Activated naive CD8-positive, alpha-beta T cell treated with anti-CD3 and anti-CD28 coated beads, Interleukin-2, amount 10 ng/mL, durations not matched to agents 7 days and 5 days (primary cell): ENCODE measurements at places on chromosomes 2 and 18. TPM values are rescaled to one million over a fixed set of nuclear protein-coding genes. Genes with fewer than 3 reads are reported as not detected.

DNA sequence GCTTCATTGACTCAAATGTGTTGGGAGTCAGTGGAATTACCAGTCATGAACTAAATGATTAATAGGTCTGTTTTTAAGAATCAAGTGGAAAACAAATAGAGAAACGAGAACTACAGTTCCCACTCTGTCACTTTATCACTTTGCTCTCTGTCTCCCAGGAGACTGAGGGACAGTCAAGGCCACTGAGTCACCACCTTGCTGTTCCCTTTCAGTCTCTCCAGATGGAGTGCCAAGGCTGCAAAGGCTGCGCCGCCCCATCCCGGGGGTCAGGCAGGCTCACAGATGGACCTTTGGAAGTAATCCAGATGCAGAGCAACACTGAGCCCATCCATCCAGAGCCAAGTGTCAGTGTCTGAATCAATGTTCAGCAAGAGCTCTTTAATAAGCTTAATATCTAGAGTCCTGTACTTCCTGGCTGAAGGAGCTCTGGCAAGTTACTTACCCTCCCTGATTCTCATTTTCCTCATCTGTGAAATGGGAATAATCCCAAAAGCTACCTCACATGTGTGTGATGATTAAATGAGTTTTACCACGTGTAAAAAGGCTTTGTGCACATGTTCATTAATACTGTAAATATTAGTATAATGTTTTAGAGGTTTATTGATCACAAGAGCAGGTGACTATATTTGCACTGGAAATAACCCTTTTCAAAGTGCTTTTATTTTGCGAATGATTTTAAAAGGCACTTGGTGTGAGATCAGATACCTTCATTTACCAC is 43.0 kb upstream of the EFEMP1 start:
- DNase-seq = no peak

DNA sequence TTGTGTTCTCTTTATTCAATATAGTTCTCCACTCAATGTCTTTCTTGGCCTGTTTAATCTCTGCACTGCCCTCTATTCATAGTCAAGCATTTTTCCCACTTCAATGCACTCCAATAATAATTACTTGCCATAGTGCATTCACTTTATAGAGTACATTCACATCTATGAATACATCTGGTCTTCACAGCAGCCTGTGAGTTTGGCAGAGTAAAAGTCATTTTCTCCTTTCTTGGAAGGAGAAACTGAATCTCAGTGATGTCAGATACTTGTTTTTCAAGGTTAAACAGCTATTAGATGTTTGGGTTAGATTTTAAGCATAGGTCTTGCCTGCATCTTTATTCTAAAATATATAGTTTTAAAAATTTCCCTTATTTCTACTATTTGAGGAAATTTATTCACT is 373.2 kb downstream of the TRIB2 start:
- DNase-seq = no peak

Gene CNDP1
- not detected for total RNA-seq

DNA sequence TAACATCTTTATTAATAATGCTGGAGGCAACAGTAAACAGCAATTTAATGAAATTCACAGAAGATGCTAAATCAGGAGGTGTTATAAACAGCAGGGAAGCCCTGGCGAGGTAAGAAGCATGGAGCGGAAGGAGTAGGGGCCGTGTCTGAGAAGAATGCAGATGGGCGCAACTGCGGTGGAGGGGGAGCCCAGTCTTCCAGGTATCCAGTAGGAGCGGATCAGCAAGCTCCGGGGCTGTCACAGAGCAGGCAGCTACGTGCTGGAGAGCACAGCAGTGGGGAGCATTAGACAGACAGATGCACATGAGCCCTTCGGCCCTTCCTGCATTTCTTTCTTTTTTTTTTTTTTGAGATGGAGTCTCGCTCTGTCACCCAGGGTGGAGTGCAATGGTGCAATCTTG is 82.3 kb downstream of the SH3RF3 start:
- DNase-seq = no peak

Gene ASPRV1
- total RNA-seq = 1.2 TPM
